ENCODE measurements at places on chromosomes 11 and 22.

- no peak overlapping the region for H3K4me3 ChIP-seq
- no peaks in the 10 kb centered on the region for H3K27me3 ChIP-seq
Measured at GRCh38 chr11:110131386-110132123, 38.4 kb downstream of the ZC3H12C start.

DNA sequence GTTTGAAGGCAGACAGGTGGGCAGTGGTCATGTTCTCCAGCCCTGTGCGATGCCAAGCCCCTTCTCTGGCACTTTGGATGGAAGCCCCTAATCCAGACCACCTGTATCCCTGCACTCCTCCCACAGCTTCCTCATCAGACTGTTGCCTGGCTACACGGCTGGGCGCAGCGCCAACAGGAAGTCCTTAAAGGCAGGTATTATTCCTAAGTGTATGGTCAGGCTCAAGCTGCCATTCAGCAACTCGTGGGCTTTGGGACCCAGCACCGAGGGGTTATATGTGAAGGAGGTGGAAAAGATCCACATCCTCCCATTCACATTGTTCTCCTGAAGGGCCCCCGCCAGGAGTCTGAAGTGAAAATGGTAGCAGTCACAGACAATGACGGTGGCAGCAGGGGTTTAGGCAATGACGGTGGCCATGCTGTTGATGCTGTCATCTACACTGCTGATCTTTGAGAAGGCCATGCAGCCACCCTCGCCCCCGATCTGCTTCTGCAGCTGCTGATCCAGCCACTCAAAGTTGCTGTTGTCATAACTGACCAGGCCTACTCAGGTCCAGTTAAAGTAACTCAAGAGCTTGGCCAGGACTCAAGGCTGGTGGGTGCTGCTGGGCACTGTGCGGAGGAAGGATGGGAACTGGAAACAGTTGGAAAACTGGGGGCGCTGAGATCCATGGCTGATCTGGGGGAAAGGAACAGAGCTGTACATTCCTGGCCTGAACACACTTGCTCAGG lies 27.7 kb downstream of the OR6Q1 start:
- peaks cover 28% of the 10 kb centered on the region for H3K4me1 ChIP-seq
- no peak overlapping the region for H3K4me3 ChIP-seq
- no peaks in the 10 kb centered on the region for H3K36me3 ChIP-seq
- H3K27me3 ChIP-seq = no peaks in the 10 kb centered on the region

- no peaks in the 10 kb centered on the region for H3K27me3 ChIP-seq
- no peaks in the 10 kb centered on the region for H3K36me3 ChIP-seq
- DNase-seq = peak; percentile 61
- H3K27ac ChIP-seq = peak overlapping the region; percentile 53
- no peak overlapping the region for H3K4me3 ChIP-seq
- H3K4me1 ChIP-seq = peaks cover 43% of the 10 kb centered on the region
Measured at GRCh38 chr11:88480223-88480622, 142.7 kb upstream of the CTSC start.

- no peak overlapping the region for H3K4me3 ChIP-seq
- no peaks in the 10 kb centered on the region for H3K36me3 ChIP-seq
- H3K27me3 ChIP-seq = no peaks in the 10 kb centered on the region
- H3K4me1 ChIP-seq = no peaks in the 10 kb centered on the region
- DNase-seq = no peak
- H3K27ac ChIP-seq = no peak overlapping the region
Measured at GRCh38 chr11:115097796-115098408, 406.3 kb downstream of the CADM1 start.

DNA sequence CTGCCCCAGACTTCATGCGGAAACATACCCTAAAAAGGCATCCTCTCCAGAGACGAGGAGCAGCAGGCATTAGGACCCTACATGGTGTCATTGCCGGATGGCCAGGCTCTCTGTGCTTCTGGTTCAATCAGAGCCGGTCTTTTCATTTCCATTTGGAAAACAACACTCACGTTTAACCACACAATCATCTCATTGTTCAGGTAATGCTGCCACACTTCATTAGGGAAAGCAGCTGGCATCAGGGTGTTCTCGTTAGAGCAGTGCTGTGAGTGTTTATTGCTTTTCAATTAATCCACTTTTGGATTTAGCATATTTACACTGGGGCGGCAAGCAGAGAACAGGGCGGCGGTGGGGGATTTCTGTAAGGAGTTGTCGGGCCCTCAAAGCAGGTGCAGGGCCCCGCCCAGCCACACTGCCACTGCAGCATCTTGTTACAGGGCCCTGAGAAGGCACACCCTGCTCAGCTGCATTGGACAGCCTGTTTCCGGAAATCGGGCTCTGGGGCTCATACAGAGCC lies 338.6 kb downstream of the SHANK2 start:
- no peaks in the 10 kb centered on the region for H3K27me3 ChIP-seq
- DNase-seq = no peak
- 0 out of 2 replicates have a peak, but pooled peaks cover 4% of the 10 kb centered on the region for H3K4me1 ChIP-seq
- no peak overlapping the region for H3K4me3 ChIP-seq
- no peak overlapping the region for H3K27ac ChIP-seq

- H3K27ac ChIP-seq = no peak overlapping the region
- H3K36me3 ChIP-seq = no peaks in the 10 kb centered on the region
- no peak overlapping the region for H3K4me3 ChIP-seq
- H3K4me1 ChIP-seq = no peaks in the 10 kb centered on the region
Measured at GRCh38 chr22:39722032-39722325, 151.4 kb downstream of the CACNA1I start.

GRCh38 chr22:45240810-45241631 lies at the start of gene KIAA0930:
KIAA0930 (minus strand) TSS chr22:45240894; CDS start chr22:45240703, 191 bp downstream.
- peaks cover 39% of the 10 kb centered on the region for H3K4me1 ChIP-seq
- DNase-seq = peak; percentile 78
- H3K27me3 ChIP-seq = no peaks in the 10 kb centered on the region
- H3K36me3 ChIP-seq = peaks cover 33% of the 10 kb centered on the region

GRCh38 chr11:134334796-134335571 lies 3.2 kb downstream of the GLB1L2 start:
- H3K4me1 ChIP-seq = no peaks in the 10 kb centered on the region
- H3K36me3 ChIP-seq = no peaks in the 10 kb centered on the region
- no peak overlapping the region for H3K4me3 ChIP-seq
- H3K27ac ChIP-seq = no peak overlapping the region
